Osteocyte (in vitro differentiated cells): ENCODE measurements at places on chromosomes 16 and 17.
A peak's percentile ranks its signal among the peaks of the same experiment; 100 is the strongest.

- DNase-seq, result no peak
Observed at GRCh38 chr16:81514041-81514559, 69.5 kb downstream of the CMIP start.

DNA sequence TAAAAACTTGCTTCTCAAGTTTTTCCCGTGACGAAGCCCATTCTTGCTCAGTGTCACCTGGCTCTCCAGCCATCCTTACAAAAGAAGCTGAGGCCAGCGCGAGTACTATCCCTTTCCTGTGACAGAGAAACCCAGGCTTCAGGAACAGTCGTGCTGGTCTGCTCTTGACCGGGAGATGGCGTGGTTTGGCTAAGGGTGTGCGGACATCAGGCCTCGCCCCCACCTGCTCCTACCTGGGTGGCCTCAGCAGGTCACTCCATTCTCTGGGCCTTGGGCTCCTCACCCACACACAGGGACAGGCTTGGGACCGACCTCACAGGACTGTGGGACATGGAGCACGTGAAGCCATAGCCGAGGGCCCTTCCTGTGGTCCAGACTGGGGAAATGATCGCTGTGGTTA lies 75.2 kb upstream of the CIBAR2 start:
- DNase-seq, result no peak

DNA sequence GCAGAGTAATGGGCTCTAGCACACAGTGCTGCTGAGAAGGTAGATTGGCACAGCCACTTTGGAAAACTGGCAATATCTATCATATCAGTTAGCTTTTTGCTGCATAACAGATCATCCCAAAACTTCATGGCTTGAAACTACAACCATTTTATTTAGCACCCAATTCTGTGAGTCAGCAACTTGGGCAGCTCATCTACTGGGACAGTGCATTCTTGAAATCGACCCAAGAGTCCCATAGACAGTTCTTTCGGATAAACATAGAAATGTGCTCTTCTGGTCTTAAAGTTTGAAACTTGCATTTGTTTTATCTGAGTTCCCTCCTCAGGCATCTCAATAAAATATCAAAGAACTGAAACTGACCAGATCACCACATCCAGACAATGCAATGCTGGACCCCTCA lies 76.7 kb downstream of the CEP112 start:
- no peak for DNase-seq

- DNase-seq, result no peak
Observed at GRCh38 chr17:1454541-1454940, 1.5 kb downstream of the CRK start.

- peak; percentile 57 for DNase-seq
Observed at GRCh38 chr17:58254803-58255202, 16.4 kb downstream of the LPO start.

DNA sequence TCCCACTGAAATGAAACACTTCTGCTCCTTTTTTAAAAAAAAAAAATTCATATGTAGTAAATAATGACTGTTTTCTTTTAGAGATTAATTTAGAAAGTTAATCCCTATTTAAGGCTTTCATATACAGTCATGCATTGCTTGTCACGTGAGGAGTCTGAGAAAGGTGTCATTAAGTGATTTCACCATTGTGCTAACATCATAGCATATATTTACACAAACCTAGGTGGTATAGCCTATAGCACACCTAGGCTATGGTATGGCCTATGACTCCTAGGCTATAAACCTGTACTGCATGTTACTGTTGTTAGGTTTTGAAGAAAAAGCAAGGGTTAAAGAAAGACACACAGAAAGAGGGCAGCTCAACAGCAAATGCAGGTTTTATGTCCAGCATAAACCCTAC lies 13.7 kb downstream of the PPY start:
- no peak for DNase-seq

GRCh38 chr17:77372444-77373298 lies 231.9 kb downstream of the SEC14L1 start:
- DNase-seq, result peak; percentile 94

DNA sequence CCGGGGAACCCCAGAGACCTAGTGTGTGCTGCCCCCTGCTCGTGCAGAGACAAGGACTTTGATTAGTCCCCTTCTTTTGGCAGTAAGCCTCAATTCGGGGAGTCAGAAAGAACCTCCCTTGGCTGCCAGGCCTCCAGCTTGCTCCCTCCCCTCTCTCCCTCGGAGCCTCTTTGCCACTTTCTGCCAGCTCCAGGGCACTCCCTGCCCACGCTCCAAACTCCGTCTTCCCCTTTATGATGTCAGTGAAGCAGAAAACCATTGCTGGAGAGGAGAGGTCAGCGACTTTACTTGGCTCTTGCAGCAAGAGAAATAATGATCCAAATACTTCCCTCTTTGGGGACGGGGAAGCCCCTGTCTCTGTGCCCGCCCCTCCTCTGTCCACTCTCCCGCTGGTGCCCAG lies 28.1 kb downstream of the TTYH2 start:
- DNase-seq, result no peak
